ENCODE measurements at places on chromosomes 3 and 15.
A peak's percentile ranks its signal among the peaks of the same experiment; 100 is the strongest.

DNA sequence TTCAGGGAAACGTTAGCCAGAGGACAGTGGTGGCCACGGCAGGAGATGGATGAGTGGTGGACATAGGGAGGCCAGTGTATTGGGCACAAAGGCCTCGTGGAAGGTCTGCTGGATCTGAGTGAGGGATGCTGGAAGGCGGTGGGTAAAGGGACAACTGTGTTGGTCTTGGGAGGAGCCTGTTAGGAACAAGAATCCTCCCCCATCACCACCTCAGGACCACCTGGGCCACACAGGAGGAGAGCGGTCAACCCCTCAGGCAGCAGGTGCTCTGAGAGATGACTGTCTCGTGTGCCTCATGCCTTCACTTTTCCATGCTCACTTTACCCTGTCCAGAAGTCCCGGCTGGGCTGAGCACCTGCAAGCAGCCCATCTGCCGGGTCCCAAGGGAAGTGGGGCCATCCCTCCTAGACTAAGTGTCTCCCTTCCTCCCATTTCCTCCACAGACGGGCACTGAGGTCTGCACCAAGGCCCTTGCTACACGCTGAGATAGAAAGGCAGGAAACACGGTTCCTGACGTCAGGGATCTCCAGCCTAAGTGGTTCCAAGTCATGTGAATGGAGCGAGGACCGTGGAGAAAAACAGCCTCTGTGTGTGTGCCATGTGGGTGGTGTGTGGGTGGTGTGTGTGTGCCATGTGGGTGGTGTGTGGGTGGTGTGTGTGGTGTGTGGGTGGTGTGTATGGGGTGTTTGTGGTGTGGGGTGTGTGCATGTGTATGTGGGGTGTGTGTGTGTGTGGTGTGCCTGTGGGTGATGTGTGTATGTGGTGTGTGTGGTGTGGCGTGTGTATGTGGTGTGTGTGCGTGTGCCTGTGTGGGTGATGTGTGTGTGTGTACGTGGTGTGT, 47.8 kb upstream of the CTSH start:
- DNase-seq, result no peak

DNA sequence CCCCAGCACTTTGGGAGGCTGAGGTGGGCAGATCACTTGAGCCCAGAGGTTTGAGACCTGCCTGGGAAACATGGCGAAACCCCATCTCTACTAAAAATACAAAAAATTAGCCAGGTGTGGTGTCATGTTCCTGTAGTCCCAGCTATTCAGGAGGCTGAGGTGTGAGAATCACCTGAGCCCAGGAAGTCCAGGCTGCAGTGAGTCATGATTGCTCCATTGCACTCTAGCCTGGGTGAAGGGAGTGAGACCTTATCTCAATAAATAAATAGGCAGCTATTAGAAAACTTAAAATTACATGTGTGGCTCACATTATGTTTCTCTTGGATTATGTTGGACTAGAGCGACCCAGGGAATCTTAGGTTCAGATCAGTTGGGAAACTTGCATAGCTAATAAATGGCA, 69.7 kb downstream of the RPLP1 start:
- DNase-seq, result no peak

DNA sequence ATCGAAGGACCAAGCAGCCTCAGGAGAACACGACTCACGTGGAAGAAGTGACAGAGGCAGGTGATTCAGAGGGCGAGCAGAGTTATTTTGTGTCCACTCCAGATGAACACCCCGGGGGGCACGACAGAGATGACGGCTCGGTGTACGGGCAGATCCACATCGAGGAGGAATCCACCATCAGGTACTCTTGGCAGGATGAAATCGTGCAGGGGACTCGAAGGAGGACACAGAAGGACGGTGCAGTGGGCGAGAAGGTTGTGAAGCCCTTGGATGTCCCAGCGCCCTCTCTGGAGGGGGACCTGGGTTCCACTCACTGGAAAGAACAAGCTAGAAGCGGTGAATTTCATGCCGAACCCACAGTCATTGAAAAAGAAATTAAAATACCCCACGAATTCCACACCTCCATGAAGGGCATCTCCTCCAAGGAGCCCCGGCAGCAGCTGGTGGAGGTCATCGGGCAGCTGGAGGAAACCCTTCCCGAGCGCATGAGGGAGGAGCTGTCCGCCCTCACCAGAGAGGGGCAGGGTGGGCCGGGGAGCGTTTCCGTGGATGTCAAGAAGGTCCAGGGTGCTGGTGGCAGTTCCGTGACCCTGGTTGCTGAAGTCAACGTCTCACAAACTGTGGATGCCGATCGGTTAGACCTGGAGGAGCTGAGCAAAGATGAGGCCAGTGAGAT, 26.0 kb downstream of the SYNM start:
- DNase-seq, result no peak

DNA sequence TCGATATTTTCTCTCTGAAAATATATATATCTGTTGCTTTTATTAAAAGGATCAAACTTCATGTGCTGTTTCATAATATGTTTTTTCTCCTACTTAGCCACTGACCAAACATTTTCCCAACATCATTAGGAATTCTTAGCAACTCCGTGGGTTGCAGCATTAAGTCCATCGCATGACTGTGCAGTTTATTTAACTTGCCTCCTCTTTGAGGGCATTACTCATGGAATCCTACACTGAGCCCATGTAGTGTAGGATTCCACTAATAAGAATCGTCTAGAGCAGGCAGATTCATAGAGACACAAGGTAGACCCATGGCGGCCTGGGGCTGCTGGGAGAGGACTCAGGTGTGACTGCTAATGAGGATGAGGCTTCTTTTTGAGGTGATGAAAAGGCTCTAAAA, 49.3 kb downstream of the CMTM6 start:
- DNase-seq, result no peak

GRCh38 chr3:71210257-71211007, 373.1 kb downstream of the FOXP1 start:
- DNase-seq, result peak; percentile 47
